ENCODE measurements at places on chromosomes 2 and 18.
A peak's percentile ranks its signal among the peaks of the same experiment; 100 is the strongest.

- no peak for DNase-seq
Measured at GRCh38 chr2:15863494-15864175, 76.7 kb upstream of the MYCN start.

DNA sequence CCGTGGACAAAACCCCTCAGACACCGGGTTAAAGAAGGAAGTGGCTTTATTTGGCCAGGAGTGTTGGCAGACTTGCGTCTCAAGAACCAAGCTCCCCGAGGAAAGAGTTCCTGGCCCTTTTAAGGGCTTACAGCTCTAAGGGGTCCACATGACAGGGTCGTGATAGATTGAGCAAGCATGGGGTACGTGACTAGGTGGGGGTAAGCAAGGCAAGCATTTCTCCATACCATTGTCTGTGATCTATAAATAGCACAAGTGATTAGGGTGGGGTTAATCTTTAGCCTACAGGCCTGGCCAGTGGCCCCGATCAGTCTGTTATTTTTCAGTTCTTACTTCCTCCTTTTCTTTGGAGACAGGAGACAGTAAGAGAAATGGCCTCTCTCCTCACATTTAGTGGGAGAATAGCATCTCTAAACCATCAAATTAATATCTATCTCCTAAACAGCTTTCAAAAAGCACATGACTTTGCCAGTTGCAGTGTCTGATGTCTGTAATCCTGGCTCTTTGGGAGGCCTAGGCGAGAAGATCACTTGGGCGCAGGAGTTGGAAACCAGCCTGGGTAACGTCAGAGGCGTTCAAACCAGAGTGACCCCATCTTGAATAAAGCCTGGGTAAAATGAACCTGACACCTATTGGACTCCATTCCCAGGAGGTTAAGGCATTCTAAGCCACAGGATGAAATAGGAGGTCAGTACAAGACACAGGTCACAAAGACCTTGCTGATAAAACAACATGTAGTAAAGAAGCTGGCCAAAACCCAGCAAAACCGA, 18.3 kb upstream of the CNOT11 start:
- DNase-seq, result no peak

GRCh38 chr2:100753444-100753843, 66.5 kb upstream of the NPAS2 start:
- DNase-seq, result no peak

GRCh38 chr2:7961550-7961949, 720.3 kb upstream of the ID2 start:
- DNase-seq, result no peak

DNA sequence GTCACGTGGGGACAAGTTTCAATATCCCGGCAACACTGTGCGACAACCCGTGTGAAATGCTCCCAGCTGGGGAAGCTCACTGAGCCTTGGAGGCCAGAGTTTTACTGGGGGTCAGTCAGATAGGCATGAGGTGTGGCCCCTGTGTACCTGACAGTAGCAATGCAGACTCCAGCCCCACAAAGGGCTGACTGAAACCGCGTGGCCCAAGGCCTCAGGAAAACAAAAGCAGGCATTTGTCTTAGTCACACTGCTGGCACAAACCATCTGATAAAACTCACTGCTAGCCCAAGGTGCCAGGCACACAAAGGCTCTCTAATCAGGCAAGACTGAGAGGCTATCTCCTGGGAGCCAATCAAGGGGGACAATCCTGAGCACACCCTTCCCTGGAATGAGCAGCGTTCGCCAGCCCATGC, 786.6 kb upstream of the RAB6C start:
- no peak for DNase-seq

DNA sequence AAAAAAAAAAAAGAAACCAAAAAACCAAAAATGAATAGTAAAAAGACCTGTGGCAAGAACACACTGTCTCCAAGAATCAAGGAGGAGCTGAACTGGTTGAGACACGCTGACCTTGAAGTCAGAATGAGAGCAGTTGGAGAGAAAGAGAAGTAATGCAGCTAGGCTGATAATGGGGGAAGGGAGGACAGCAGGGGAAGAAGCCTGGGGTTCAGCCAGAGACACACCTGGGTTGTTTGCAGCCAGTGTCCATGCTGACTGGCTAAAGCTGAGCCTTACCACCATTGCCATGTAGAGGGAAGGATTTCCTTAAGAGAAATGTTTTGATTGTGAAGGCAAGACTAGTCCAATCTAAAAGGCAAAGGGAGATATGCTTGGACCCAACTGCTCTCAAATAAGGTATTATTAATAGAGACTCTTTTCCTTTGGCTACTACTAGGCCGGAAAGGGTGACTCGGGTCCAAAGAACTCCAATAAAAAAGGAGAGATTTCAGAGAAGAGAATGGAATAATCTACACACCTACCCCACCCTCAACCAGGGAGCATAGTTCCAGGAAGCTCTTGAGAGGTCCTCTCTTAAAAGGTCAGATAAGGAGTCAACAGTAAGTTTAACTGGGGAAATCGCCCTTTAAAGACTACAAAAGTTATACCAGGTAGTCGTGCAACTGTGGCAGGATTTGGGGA, 25.2 kb upstream of the REL start:
- DNase-seq, result no peak

DNA sequence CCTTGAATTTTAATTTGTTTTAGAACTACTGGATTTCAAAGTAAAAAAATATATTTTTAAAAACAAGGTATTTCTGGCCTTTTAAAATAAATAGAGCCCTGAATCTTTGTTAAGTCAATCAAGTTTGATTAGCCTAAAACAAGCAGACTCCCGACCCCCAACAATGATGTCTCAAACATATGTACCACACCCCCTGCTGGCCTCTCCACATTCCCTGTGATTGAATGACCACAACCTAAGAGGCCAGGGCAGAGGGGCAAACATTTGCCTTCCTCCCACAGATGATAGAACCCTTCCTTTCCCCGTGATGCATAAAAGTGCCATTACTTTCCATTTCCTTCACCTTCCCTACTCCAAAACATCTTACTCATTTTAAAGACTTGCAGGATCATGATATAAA, 130.9 kb downstream of the STK39 start:
- DNase-seq, result no peak

- peak; percentile 30 for DNase-seq
Measured at GRCh38 chr2:26725521-26725820, 32.9 kb downstream of the KCNK3 start.

- no peak for DNase-seq
Measured at GRCh38 chr2:231228223-231228622, 29.8 kb downstream of the ARMC9 start.

DNA sequence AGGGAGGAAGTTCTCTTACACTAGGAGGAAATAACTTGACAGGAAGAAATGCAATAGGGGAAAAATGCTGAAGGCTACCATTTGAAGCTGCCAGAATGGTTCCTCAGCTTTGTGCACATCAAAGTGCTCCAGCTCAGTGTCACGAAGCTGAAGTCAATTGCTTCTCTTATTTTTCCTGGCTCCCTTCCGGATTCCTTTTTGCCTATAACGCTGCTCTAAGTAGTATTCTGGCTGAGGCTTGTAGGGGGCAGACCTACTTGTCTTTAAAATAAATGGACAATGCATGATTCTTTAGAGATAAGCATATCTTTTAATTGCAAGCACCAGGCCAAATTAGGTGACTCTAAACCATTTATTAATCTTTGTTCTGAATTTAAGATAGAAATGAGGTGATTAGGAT, 60.3 kb upstream of the SCN1A start:
- no peak for DNase-seq

DNA sequence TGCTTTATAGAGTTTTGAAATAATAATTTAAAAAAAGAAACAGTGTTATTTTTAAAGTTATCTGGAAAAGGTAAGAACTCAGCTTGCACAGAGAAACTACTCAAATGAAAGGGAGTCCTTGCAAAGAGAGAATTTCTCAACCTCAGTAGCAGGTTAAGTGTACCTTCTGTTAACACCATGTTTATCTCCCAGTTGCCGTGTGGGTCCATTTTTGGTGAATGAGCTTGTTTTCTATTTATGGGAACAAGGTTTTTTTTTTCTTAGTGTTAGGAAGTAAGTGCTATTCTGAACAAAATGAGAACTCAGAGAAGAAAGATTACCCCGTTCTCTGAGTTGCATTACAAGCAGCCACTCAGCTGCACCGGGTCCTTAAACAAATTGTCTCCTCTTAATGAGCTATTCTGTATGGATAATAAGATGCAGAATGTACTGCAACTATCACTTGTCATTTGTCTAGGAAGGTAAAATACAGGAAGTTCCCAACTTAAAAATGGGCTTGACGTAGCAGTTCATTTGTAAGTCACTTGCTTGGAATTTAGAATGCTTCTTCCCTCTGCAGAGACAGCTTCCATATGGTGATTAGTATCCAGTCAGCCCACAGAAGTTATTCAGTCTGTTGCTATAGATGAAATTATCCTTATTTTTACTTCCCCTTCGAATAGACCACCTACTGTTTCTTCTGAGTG, 74.9 kb downstream of the LTBP1 start:
- no peak for DNase-seq

- DNase-seq, result no peak
Measured at GRCh38 chr2:119649364-119649917, 29.6 kb upstream of the TMEM177 start.

GRCh38 chr2:96146881-96147592, 1.8 kb upstream of the DUSP2 start:
- DNase-seq, result no peak

GRCh38 chr18:25563346-25563745, 211.4 kb upstream of the ZNF521 start:
- DNase-seq, result no peak

DNA sequence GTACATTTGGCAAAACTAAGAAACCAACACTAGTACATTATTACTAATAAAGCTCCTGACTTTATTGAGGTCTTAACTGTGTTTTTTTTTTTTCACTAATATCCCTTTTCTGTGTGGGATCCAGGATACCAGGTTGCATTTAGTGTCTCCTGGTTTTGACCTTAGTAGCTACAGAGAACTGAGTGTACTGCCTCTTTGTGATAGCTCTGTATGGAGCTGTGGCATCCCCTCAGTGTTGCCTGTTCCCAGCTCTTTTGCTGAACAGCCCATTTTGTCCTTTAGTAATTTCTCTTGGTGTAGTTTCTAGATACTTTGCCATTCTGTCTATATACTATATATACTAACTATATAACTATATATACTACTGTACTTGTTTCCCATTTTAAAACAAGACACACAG, 31.6 kb downstream of the KCMF1 start:
- no peak for DNase-seq

- no peak for DNase-seq
Measured at GRCh38 chr18:25470062-25470461, 118.1 kb upstream of the ZNF521 start.

- no peak for DNase-seq
Measured at GRCh38 chr18:12302391-12303147, 5.5 kb upstream of the TUBB6 start.

DNA sequence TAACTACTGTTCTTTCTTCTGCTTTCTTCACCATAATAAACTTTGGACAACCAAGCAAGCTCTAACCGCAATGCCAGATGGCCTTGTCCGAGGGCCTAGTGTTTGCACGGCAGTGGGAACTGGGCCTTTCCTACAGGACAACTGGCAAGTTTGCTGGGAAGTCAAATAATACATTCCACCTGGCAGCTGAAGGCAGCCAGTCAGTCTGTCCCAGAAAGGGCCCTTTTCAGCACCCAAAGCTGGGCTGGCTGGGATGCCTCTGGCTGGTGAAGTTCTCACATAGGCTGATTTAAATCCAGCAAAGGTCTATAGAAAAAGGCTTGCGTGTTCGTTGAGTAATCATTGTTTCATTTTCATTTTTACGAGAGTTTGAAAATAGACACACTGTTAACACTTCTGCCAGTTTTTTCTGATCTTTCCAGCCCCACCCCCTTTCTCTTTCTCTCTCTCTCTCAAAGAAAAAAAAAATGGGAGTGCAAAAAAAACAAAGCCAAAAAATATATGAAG, 110.0 kb upstream of the EPAS1 start:
- DNase-seq, result no peak

DNA sequence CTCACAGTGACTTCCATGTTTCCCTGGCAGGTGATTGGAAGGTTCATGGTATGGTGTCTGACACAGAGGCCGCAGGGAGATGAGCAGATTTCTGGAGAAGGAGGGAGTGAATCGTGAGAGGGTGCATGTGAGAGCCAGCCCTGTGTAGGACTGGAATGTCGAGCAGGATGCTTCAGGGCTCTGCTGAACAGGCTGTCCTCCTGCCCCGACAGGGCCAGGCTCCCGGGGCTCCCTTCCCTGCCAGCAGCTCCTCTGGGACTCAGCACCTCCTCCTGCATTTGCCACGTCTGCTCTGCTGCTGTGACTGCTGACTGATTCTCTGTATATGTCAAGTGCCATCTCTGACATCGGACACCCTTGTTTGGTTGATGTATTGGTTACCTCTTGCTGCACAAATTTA, 38.5 kb upstream of the INHBB start:
- DNase-seq, result no peak

- DNase-seq, result no peak
Measured at GRCh38 chr18:51340332-51340731, 142.9 kb upstream of the MEX3C start.

GRCh38 chr2:30412047-30412683, 34.9 kb upstream of the LCLAT1 start:
- DNase-seq, result peak; percentile 63

GRCh38 chr18:55018602-55019001, 59.3 kb upstream of the CCDC68 start:
- DNase-seq, result no peak

GRCh38 chr2:186129767-186130581, 356.1 kb upstream of the ZC3H15 start:
- no peak for DNase-seq

- DNase-seq, result peak; percentile 54
Measured at GRCh38 chr2:17620280-17620679, 79.8 kb downstream of the VSNL1 start.

DNA sequence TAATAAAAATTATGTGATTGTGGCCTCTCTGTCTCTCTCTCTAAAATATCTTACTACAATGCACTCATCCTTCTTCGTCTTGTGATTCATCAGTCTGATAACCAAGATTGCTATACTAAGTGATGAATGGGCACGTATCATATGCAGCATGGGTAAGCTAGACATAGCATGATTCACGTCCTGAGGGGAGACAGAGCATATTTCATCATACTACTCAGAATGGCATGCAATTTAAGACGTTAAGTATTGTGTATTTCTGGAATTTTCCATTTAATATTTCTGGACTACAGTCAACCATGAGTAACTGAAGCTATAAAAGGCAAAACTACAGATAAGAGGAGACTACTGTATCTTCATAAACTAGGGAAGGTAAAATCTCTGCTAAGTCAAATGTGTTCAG, 97.0 kb upstream of the CD226 start:
- DNase-seq, result no peak

DNA sequence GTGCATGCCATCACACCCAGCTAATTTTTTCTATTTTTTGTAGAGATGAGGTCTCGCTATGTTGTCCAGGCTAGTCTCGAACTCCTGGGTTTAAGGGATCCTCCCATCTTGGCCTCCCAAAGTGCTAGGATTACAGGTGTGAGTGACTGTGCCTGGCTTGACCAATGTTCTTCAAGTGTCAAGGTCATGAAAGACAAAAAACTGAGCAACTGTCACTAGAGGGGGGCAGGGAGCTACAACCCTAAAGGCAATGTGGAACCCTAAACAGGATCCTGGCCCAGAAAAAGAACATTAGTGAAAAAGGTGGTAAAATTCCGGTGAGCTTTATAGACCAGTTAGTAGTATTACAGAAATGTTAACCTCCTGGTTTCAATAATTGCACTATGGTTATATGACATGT, 7.3 kb downstream of the MYO5B start:
- no peak for DNase-seq

Data from left ventricle myocardium inferior (tissue), 1 donor.